ENCODE measurements at places on chromosomes 1 and 21.
A peak's percentile ranks its signal among the peaks of the same experiment; 100 is the strongest.

GRCh38 chr1:77415579-77415978 is 133.8 kb downstream of the AK5 start:
- no peak for DNase-seq

GRCh38 chr21:15617964-15618363 is 111.8 kb upstream of the USP25 start:
- DNase-seq = no peak

DNA sequence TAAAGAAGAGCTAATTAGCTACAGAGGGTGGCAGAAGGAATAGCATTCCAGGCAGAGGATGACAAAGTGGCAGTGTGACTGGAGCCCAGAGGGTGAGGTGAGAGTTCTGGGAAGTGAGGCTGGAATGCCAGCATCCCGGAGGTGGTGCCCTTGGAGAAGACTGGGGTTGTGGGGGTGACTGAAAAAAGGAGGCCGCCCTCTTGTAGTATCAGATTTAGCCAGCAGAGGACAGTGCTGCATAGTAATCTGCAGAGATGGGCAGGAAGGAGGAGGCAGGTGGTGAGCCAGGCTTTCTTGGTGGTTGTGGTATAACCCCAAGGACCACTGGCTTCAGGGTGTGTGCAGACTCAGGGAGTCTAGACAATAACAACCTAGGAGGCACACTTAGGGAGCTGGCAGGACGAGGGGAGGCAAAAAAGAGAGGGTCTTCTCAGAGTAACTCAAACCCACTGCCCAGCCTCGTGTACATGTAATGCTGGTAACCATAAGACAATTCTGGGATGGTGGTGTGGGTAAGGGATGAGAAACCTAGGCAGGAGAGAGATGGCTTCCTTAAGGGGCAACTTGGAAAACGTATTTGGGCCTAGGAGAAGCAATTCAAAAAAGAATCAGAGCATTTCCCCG is 30.5 kb downstream of the MROH7 start:
- peak; percentile 45 for DNase-seq

DNA sequence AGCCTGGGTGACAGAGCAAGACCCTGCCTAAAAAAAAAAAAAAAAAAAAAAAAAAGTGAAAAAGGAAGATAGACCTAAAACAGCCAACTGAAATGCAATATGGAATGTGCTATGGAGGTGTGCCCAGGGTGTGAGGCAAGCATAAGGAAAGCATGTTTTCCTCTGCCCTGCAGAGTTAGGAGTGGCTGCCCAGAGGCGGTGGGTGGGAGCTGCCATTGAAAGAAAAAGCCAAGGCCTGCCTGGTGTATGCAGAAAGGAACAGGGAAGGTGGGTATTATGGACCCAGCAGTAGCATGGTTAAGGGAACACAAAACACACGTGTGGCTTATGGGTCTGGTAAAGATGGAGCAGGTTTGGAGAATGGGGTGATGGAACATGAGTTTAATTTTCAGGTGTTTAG is 8.9 kb downstream of the CD244 start:
- no peak for DNase-seq

DNA sequence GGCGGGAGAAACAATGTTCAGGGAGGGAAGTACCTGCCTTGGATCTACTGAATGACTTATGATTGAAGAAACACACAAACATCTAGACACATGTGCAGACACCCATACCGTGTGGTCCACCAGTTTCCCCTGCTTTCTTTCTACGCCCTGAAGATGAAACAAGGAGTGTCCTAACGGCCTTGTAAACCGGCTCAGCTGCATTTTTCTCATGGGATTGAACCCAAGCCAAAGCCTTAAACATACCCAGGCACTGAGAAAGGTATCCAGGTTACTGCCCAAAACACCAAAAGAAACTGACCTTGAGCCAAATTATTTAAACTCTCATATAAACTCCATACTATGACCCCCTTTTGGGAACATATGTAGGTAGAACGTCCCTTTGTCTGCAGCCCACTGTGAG is 630.0 kb upstream of the RGS18 start:
- DNase-seq = no peak

DNA sequence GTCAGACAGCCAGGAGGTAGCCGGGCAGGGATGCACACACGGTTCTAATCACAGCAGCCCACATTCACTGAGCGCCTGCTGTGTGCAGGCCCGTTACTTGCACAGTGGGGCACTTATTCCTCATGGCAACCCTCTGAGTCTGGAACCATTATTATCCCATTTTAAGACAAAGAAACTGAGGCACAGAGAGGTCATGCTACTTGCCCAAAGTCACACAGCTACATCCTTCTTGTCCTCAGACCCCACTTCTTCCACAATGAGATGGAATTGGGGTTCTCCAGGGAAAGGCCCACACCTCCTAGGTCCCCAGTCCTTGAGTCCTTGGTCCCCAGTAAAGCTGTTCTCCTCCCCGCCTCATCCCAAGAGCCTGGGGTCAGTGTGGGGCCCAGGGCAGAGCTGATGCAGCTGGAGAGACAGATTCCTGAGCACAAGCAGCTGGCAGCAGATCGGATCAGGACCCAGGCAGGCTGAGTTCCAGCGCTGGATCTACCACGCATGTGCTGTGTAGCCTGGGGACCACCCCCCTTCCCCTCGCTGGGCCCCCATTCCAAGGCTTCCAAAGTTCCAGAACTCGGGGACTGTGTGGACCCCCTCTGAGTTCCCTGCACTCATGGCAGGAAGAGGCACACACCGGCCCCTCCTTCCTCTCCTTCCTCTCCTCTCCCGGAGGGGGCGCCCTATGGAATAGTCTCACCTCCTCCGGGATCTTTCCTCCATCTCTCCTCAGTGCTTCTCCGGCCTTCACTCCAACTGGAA is 393.4 kb downstream of the MATN1 start:
- no peak for DNase-seq

DNA sequence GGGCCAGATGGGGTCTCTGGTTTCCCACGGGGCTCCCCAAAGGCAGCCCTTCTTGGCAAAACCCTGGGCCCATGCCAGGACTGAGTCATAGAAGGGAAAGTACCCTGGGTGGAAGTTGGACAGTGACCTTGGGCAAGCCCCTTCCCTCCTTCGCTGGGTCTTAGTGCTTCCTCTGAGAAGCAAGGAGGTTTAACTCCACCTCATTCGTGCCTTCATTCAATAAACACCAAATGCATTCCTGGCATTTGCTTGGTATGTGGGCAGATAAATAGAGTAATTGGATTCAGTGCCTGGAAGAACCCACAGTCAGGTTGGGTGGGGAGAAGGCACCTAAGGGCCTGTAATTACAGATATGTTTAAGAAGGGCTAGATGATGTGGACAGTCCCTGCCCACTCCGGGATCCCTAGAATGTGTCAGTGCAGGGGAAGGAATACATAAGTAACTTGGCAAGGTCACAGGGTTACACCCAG is 36.3 kb upstream of the CITED4 start:
- no peak for DNase-seq

- DNase-seq = no peak
Measured at GRCh38 chr1:238488401-238488800, 597.7 kb upstream of the ZP4 start.

- no peak for DNase-seq
Measured at GRCh38 chr1:52725903-52726264, 369 bp upstream of the ZYG11B start.

GRCh38 chr1:195663549-195664280 is 944.5 kb downstream of the KCNT2 start:
- DNase-seq = no peak

DNA sequence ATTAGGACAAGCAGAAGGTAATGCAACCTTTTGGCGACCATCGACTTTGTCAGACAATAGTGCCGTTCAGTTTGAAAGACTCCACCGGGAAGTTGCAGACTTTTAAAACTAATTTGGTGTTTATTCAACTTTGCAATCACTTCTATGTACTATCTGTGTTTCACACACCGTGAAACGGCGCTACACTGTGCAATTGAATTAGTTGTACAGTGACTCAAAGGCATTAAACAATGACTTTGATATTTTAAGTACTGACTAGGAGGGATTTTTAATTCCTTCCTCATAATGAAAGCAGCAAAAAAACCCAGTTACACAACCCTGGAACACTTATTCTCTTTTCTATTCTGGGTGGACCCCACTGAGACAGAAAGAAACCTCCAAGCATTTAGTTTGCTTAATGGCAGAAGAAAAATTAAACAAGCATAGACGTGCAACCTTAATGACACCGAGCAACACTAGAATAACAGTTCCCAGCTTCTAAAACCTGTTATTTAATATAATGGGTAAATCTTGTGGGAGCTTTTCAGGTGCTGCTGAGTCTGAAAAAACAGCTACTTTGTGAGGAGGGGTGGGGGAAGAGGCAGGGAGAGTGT is 176.8 kb downstream of the LMO4 start:
- no peak for DNase-seq

- no peak for DNase-seq
Measured at GRCh38 chr1:84480650-84481049, 1.6 kb downstream of the RPF1 start.

DNA sequence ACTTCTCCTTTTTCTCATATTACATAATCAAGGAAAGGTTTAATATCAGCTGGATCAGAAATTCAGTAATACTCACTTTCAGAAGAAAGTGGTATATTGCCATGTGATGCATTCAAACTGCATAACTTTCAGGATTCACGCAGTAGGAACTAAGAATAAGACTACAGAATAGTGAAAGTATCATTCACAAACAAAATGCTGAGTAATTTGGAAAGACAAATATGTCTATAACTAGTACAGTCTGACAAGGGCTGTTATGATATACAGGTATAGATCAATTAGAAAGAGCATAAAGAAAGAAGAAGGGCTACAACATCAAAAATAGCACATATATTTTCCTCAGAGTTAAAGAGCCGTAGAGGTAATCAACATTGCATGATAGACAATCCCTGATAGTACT is 871.5 kb upstream of the TMPRSS15 start:
- DNase-seq = no peak

DNA sequence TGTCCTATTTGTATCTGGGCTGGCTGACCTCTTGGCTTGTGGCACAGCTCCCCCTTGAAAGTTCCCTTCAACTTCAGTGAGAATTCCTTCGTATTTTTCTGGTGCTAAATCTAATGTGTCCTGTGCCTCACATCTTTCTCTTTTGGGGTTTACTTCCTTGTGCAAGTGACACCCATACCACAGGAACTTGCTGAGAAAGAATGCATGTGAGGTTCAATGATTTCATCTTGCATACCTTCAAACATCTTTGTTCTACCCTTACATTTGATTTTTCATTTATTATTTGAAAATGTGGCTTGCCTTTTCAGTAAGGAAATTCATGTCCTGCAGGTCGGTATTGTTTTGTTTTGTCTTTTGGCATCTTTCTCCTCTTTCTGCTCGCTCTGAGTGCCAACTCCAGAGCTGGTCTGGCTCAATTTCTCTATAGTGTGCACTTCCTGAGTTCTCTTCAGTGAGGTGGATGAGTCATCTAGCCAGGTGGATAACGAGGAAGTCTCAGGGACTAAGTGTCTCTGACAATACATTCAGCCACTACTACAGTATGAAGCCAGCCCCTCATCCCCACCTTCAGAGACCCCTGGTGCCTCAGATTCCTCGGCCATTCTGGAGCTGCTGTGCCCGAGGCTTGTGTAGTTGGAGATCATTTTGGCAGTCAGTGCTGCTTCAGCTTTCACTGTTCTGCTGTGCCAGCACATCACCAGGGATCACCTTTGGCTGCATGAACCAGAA is 59.5 kb downstream of the RIPK4 start:
- DNase-seq = no peak

DNA sequence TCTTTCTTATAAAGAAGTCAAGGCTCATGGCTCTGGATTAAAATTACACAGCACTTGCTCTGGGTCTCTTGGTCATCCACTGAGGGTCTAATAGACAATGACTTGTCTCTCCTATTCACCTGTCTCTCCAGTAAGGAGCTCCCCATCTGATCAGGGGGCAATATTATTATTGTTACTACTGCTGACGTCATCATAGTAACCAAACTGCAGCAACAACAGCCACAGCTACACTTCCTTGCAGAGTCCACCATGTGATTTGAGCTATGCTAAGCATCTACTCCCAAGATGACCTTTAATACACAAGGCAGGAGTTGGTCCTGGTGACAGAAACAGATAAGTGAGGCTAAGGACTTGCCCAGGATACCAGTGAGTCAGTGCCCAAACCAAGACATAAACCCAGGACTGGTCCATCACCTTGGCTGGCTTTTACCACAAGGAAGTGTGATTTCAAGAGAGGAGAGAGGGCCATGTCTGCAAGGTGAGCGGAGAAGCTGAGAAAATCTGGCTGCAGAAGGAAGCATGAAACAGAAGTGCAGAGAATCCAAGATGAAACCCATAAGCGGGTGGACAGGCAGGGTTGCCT is 602.5 kb downstream of the PTPRU start:
- DNase-seq = no peak

DNA sequence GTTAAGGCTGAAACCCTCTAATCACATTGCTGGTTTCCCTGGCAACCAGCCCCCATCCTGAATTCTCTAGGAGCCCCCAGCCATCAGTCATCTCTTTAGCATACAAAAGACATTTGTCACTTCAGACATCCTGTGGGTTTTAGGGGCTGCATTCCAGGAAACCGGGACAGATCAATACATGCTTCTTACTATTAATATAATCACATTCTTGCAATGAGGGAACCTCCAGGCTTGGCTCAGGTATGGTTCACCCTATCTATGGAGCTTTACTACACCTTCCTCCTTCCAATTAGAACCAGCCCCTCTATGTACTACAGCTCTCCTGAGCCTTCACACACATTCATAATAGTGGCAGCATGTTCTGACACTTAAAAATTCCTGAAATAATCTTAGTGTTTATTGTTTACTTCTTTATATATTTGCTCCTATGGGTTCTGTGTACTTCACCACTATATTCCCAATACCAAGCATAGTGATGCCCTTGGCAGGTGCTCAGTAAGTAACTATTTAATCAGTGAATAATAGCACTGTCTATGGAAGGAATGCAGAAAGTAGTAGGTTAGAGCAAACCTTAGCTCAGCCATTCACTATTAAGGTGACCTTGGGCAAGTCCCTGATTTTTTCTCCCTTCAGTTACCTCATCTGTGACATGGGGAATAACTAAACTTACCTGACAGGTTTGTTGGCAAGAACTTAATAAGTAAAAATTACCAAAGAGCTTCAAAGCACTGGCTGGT is 59.6 kb downstream of the ZNF678 start:
- no peak for DNase-seq

DNA sequence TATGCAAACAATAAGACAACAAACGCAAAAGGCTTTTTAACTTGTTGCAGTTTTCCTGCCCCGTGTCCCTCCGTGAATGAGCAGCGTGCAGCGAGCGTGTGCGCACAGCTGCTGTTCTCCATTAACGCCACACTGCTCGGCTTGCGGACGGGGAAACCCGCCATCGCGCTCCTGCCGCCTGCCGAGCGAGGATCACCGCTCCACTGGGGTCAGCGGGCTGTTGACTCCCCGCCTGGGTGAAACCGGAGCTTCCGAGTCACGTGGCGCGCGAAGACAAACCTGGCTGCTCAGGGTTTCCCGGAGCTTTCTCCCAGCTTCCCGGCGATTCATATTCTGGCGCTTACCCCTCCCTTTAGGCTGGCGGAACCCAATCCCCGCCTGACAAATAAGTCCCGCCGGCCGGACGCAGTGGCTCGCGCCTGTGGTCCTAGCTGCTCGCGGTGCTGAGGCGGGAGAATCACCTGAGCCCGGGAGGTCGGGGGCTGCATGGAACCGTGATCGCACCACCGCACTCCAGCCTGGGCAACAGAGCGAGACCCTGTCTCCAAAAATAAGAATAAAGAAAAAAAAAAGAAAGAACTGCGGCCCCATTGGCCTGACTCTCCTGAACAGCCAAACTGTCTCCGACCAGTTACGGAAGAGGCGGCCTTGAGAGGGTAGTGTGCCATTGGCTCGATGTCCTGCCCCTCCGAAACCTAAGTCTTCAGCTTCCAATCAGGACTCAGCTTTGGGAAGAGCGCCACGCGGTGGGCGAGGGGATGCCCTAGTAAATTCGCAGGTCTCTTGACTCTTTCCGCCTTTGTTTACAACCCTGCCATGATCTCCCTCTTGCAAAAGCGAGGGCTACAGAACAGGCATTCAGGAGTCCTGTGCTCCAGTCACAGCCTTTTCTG is at the start of gene CREB3L4:
Gene CREB3L4 (plus strand): TSS at position 796 of the 893 bp plus-strand sequence. CDS start 624 bp downstream, outside the sequence.
- peak; percentile 81 for DNase-seq
